ENCODE measurements at places on chromosomes 4 and X.
A peak's percentile ranks its signal among the peaks of the same experiment; 100 is the strongest.

GRCh38 chr4:100539706-100540105, 21.9 kb upstream of the EMCN start:
- DNase-seq: no peak

- DNase-seq: no peak
Measured at GRCh38 chr4:95637043-95637600, 88.3 kb upstream of the UNC5C start.

DNA sequence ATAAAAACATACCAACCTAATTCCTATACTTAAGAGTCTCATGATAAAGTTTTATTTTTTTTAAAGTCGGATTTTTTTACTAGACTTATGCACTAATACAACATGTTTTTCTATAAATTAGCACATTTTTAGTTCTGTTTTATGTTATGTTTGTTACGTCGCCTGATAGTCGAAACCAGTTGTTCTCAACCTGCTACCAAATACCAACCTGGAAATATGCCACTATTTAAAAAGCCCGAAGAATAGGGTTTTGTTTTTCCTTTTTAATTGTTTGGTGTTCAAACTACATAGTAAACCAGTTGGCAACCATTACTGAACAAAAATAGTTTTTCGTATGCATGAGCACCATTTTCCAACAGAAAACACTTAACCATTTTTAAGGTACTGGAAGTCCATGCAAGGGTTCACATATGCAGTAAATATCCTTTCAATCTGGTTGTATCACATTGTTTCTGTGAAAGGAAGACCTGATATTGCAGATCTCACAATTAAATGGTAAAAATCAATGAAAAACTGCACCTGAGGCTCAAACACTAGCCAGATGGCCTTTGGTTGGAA, 1.4 kb downstream of the WDFY3 start:
- DNase-seq: no peak

DNA sequence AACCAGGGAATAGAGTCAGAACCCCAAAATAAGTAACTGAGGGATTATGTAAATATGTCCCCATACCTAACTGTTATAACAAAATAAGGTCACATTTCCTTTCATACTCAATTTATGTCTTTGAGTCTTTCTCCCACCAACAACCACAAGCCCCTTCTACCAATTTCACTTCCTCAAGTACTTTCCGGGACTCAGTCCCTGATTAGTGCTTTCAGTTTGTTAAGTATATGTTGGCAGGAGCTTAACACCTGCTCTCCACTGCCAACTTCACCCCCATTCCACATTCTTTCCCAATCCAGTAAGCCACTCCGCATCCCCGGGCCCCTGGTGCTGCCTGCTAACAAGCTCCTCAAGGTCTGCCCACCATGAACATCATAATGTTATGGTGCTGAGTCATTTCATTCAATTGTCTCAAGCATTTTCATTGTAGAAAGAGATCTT, 71.3 kb upstream of the SPRY1 start:
- DNase-seq: no peak

- DNase-seq: peak; percentile 50
Measured at GRCh38 chr4:1248245-1249147, at the start of gene CTBP1. Gene CTBP1 (minus strand): TSS chr4:1249130. CDS start chr4:1241331, 7,799 bp downstream.

GRCh38 chr4:147015491-147015890, 69.8 kb upstream of the TTC29 start:
- DNase-seq: no peak

- no peak for DNase-seq
Measured at GRCh38 chrX:23898412-23898959, 9.3 kb downstream of the APOO start.

DNA sequence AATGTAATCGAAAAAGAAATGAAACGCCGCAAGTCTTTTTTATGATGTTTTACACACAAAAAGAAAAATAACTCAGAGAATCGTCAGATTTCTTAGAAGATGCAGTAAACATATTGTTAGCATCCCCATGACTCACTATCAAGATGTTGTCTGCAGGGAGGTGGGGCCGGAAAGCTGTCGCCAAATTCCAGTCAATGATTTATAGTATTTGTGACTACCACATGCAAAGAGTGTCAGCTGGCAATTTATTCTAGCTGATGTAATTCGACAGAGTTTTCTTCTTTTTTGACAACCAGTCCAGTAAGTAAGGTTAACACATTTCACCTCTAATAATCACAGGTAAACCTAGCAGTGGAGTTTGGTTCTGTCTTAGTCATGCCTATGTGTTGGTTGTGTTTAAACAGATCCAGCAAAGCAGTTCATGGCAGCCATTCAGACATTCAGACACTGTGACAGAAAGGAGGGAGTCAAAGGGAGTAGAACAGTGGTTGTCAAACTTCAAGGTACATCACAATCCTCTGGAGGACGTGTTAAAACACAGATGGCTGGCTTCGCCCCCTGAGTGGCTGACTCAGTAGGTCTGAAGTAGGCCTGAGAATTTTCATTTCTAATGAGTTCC, 19.8 kb upstream of the PPP1R2C start:
- no peak for DNase-seq
